ENCODE measurements at places on chromosomes 13 and 19.

- DNase-seq = no peak
Observed at GRCh38 chr13:42259515-42259914, 12.4 kb upstream of the AKAP11 start.

GRCh38 chr19:6963937-6964336, 57.3 kb downstream of the MBD3L2B start:
- DNase-seq = peak; percentile 43

DNA sequence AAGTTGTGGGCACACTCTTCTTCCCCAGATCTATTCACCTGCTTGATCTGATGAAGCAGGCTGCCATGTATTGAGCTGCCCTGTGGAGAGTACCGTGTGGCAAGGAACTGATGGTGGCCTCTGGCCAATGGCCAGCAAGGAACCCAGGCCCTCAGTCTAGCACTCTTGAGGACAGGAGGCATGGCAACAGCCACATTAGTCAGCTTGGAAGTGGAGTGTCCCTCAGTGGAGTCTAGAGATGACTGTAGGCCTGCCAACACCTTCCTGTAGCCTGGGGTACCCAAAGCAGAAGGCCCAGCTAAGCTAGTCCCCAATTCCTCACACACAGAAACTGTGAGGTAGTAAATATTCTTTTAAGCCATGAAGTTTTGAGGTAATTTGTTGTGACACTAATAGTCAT, 412.5 kb downstream of the DACH1 start:
- DNase-seq = no peak

GRCh38 chr19:13116282-13117175, at the start of gene TRMT1:
Gene TRMT1, minus strand, starts transcription at chr19:13116740. Its CDS starts 341 bp downstream, at chr19:13116399.
- peak; percentile 73 for DNase-seq

All from H1 (cell line).